ENCODE measurements at places on chromosomes 5 and 9.

GRCh38 chr9:72262063-72262462 lies 102.9 kb downstream of the ZFAND5 start:
- DNase-seq: no peak

DNA sequence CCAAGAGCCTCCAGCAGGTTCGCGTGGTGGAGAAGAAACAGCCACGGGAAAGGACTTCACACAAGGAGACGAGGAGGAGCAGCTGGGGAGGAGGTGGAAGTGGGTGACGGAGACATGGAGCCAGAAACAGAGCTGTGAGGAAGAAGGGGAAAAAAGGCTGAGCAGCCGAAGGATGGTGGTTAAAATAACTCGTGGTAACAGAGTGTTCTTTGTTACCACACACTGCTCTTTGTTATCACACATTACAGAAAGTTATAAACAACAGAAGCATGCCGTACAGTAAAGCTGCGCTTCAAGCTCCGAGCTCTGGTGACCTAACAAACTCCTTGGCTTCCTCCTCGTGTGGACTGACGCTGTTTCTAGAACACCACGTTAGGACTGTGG lies 215.4 kb downstream of the GLIS3 start:
- DNase-seq: peak; percentile 6

DNA sequence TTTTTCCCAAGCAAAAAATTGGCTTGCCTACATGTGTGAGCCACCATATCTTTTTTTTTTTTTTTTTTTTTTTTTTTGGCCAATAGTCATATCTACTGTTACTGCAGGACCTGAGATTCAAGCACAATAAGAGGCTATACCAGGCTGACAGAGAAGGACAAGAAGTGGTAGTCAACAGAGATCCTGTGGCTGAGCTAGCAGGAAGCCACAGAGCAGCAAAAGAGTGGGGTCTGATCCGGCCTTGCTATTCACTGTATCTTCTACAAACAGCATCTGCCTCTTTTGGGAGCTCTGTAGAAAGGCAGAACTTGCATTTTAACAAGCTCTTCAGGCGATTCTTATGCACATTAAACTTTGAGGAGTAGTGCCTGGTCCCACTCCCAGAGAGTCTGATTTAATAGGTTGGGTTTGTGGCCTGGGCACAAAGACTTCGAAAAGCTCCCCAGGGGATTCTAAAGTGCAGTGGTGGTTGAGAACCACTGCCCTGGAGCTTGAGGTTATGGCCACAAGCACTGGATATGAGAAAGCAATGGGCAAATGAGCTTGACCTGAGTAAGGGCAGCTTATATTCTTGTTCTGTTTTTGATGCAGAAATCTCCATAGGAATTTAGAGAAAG lies 162.8 kb downstream of the PIK3R1 start:
- DNase-seq: no peak

DNA sequence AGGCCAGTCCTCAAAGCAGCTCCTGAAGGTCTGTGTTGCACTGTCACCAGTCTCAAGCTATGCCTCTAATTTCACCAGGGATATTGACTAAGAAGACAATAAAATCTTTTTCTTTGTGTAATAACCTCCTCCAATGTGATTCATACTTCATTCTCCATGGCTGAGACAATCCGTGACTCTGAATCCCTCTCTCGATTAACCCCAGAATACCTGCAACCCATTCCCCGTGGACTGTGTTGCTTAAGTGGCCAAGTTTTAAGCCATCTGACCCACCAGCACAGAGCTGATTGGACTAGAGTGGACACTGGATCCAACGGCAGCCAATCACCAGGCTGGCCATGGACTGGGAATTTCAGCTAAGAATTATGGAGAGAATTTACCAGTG lies 5.4 kb upstream of the CCIN start:
- DNase-seq: peak; percentile 62

DNA sequence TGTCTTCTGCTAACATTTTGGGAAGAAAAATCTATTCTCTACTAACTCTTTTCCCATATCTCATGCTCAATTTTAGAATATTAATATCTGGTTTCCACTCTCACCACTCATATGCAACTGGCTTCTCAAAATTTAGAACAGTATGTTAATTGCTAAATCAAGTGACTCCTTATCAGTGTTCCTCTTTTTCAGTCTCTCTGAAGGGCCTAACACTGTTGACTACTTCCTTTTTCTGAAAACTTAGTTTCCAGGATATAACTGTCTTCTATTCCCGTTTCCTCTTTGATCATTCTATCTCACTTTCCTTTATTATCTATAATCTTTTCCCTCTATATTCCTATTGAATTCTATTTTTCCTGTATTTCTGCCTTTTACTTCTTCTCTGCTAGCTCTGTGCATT lies 1717.2 kb upstream of the C9orf72 start:
- DNase-seq: no peak

- peak; percentile 65 for DNase-seq
These were observed 18.2 kb downstream of the SLC22A5 start for GRCh38 chr5:132387640-132388117.

- no peak for DNase-seq
These were observed 388.9 kb downstream of the HTR1A start for GRCh38 chr5:63573380-63573779.

- DNase-seq: no peak
These were observed 81.9 kb downstream of the RAPGEF1 start for GRCh38 chr9:131657940-131658339.

GRCh38 chr5:177426566-177427210 lies at the start of gene GRK6:
GRK6 (plus strand) TSS chr5:177426676; CDS start chr5:177426846, 170 bp downstream.
- peak; percentile 56 for DNase-seq

DNA sequence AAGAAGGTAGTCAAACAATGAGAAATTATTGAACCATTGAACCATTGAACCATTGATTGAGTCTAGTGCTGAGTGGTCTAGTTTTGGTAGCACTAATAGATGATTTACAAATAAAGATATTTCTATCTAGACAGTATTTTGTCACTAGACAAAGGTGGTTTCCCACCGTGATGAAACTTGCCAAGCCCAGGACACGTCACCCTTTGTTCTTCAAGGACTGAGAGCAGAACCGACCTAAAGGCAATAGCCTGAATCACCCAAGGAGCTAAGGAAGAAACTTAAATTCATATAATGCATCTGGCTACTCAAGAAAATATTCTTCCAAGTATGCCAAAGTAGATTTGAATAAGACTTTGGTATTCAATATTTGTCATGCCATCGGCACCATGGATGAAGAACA lies 103.3 kb downstream of the ESM1 start:
- no peak for DNase-seq

- DNase-seq: peak; percentile 67
These were observed 177.4 kb downstream of the SLC28A3 start for GRCh38 chr9:84163052-84163650.

DNA sequence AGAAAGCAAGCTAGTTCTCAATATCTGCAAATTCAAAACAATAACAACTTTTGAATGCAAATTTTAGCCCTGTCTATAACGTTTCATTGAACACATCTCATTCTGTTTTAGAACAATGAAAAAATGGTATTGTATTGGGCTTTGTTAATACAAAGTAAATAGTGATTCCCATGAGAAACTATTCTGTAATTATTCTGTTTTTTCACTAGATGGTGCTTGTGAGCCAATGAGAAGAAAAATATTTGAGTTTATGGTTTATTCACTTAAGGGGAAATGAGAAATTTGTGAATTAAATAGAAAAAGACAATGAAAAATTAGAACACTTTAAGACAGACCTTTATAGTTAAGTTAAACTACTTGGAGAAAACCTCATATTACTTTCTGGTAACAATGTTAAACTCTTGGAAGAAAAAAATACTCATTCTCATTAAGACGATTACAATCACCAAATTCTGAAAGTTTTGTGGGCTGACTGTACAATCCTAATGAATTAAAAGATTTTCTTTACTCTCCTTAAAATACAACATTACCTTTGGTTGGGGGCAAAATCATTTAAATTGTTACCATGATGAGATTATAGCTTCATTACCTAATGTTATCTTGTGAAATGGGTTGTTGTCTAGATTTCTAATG lies 127.0 kb downstream of the NNT start:
- DNase-seq: no peak

DNA sequence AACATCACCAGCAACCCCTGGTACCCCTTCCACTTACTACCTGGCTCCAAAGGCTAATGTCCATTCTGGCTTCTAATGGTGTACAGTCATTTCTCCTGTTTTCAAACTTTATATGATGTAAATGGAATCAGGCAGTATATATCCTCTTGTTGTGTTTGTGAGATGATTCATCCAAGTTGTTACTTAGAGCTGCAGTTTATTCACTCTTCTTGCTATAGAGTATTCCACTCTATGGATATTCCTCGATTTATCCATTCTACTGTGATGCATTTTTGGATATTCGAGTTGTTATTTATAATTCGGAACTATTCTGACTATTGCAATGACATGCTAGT lies 32.4 kb downstream of the IRF1 start:
- no peak for DNase-seq

GRCh38 chr5:138596105-138596881 lies 21.1 kb upstream of the HSPA9 start:
- no peak for DNase-seq

DNA sequence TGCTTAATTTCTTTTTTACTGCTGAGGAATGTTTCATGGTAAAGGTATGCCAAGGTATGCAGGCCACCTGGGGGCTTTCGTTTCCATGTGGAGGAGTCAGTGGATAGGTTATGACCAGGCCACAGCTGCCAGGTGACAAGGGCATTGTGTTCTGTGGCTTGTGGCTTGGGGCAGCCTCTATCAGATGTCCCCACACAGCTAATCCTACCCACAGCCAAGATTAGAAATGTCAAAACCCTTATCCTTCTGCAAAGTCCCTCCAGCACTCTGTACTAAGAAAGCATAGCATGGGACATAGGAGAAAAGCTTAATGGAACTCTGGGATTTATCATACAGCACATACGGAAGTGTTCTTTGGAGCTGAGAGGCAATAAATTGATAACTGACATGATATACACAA lies 171.2 kb upstream of the S1PR3 start:
- DNase-seq: no peak

DNA sequence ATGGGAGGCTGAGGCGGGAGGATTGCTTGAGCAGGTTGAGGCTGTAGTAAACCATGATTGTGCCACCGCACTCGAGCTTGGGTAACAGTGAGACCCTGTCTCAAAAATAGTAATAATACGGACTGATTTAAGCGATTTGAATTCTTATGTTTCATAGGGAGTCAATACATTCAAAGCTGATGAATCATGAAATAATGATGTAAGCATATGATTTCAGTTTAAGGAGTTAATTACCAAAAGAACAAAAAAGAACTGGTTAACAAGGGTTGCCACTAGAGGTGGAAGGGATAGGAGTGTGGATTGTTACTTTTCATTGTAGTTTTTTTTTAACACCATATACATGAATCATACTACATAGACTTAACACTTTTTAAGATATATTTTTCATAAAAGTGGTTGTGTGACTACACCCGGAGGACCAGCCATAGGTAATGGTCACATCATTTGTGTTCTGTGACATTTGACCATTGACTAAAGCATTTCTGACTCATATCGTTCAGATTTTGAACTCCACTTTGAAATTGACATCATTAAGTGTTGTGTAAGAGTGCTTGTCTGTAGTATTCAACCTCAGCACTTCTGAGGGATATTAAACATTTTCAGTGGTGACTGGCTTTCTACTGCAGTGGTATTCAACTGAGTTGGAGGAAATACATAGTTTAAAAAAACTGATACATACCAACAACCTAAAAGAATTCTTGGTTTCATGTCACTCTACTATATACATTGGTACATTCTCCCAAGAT lies 7.0 kb downstream of the TRMT10B start:
- no peak for DNase-seq

GRCh38 chr5:62579761-62580160 lies 1.1 kb downstream of the LRRC70 start:
- DNase-seq: no peak

DNA sequence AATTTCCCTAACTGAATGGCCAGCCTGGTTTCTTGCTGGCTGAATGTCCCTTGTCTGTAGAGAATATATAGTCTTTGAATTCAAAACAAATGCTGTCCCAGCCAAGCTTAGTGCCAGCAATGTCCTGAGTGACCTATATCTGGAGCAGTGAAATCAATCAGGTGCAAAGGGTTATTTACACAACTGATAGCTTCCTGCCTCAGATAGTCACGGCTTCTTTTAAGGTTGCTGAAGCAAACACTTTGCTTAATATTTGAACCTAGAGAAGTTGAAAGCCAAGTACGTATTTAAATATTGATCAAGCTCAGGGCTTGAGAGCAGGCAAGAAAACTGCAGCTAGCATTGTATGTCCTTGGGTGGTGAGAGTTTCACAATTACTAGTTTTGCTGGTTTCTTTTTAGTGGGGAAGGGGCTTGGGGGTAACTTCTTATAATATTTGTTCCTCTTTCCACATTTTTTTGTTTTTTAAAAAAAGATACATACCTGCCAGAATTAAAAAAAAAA lies 2.0 kb upstream of the ARHGEF28 start:
- no peak for DNase-seq

DNA sequence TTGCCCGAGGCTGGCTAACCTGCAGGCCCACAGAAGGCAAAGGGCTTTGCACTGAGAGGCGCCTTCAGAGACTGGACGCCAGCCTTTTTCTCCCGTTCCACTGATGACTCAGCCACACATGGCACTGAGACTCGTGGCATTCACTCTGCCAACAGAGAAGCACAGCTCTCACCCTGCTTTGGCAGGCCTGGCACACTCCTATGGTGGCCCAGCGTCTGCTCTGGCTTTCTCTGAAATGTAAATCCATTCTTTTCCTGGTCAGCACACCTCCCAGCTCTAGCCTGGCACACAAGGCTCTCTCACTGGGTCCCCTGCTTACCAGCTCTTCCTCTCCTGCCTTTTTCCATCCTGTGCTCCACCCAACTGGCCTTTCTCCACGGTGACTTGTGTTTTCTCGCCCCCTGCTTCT lies 5.9 kb upstream of the MELK start:
- peak; percentile 16 for DNase-seq

GRCh38 chr9:123220127-123220526 lies 48.3 kb downstream of the STRBP start:
- no peak for DNase-seq

DNA sequence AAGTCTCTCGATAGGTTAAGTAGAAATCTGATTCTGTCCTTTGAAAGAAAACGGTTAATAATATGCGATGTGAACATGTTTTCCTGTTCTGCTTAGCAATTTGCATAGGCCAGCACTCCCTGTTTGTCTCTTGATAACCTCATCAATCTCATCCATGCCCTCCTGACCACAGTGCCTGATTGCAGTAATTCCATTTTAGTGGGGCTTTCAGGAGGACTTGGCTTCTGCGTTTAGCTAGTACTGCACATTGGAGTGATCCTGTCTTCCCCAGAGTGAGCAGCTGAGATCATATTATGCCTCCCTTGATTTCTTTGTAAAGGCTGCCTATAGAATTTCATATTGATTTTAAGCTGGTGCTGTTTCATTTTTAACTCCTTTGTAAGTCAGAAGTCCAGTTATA lies 335.9 kb upstream of the ISL1 start:
- DNase-seq: no peak

DNA sequence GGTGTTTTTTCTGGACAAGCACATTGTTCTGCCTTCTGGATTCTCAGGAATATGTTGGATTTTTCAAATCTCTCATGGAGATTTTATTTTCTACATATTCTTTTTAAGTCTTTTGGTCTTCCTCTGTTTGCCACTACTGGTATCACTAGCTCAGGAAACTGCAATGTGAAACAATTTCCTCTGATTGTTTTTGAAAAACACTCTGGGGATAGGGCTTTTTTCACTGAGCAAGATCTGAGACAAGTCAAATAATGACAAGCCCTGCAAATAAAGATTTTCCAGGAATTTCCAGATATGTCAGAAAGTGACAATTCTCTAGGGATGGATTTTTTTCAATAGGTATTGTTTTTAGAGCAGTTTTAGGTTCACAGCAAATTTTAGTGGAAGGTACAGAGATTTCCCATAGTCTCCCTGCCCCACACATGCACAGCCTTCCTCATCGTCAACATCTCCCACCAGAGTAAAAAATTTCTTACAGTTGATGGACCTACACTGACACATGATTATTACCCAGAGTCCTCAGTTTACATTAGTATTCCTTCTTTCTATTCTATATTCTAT lies 86.9 kb upstream of the TMEM161B start:
- no peak for DNase-seq
